ENCODE measurements at places on chromosomes 7 and 10.
A peak's percentile ranks its signal among the peaks of the same experiment; 100 is the strongest.

- DNase-seq, result no peak
Measured at GRCh38 chr7:152145853-152146466, 120.5 kb downstream of the GALNT11 start.

DNA sequence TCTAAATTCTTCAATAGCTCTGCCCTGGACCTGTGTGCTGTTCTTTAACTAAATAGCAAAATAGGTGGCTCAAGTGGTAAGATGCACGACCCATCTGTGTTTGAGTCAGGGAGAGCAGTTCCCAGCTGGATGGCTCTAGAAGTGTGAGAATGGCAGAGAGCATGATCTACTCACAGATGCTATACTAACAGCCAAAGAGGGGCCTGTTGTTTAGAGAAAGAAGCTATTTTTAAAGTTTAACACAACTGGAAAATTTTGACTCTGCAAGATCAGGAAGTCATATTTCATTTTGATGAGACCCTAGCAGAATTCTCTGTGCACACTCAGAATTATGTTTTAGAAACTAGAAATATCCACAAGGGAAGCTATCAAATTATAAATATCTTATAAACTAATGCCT, 87.4 kb upstream of the PIP4K2A start:
- DNase-seq, result no peak

DNA sequence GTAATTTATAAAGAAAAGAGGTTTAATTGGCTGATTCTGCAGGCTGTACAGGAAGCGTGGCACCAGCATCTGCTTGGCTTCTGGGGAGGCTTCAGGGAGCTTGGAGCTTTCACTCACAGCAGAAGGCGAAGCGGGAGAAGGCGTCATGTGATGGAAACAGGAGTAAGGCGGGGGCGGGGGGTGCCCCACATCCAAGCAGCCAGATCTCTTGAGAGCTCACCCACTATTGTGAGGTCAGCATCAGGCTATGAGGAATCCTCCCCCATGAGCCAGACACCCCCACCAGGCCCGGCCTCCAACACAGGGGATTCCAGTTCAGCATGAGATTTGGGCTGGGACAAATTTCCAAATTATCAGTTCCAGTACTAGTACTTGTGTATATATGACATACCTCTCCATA, 46.2 kb downstream of the WDR37 start:
- peak; percentile 40 for DNase-seq

GRCh38 chr7:25677595-25677994, 449.3 kb upstream of the NPVF start:
- DNase-seq, result no peak

GRCh38 chr7:123348690-123349089, 148.9 kb upstream of the SLC13A1 start:
- no peak for DNase-seq

GRCh38 chr10:78672918-78673317, 395.8 kb upstream of the ZMIZ1 start:
- DNase-seq, result no peak

- no peak for DNase-seq
Measured at GRCh38 chr7:41336455-41336952, 366.4 kb downstream of the INHBA start.

DNA sequence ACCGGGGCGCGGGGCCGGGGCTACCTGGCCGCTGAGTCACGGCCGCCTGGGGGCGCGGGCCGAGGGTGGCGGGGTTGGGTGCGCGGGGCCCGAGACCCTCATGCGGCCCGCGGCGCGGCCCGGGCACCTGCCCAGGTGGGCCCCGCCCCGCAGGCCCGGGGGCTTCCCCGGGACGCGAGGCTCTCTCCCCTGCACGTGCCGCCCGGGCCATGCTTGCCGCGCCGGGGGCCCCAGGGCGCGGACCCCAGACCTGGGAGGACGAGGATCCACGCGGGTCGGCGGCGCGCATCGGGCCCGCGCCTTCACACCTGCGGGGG, 402 bp downstream of the MAFK start:
- DNase-seq, result no peak

DNA sequence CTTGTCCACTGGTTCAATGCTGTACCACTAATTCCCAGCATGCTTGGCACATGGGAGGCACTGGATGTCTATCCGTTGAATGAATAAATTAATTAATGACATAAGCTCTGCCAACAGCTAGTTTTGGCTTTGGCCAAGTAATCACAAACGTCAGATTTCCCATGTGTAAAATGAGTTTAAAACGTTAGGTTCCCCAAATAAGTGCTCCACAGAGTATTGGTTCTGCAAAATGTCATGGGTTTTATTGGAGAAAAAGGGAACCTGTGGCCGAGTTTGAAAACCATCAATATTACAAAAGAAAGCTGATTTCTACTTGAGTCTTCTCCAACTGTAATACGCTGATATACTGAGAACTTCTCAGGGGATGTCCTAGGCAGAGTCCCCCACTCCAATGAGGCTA, 23.2 kb downstream of the ELMO1 start:
- DNase-seq, result no peak

DNA sequence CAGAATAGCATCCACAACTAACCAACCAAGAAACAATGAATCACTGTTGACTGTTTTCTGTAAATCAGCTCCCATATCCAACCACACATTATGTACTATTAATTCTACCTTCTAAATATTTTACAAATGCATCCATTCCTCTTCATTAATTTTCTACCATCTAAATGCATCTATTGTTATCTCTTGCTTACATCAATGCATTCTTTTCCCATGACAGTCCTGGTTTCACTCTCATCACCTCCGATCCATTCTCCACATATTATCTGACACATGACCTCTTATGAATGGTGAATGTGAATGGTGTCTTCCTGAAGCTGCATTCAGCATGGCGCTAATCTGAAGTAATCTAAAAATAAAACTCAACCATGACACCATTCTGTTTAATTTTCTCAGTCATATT, 153.8 kb upstream of the CALCR start:
- no peak for DNase-seq

DNA sequence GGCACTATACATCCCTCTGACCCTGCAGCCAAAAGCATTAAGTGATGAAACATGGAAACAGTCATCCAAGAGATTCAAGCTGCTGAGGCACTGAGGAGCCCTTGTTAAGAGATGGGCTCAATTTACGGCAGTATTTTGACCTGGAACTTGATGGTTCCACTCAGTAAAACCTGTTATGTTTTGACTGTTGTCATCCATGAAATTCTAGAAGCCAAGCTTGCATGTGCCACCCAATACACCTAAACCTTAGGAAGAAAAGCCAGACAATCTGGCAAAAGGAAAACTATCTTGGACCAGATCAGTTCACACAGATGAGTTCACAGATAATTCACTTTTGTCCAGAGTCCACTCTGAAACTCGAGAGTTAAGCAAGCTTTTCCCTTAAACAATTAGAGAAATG, 53.2 kb downstream of the ICA1 start:
- no peak for DNase-seq

- no peak for DNase-seq
Measured at GRCh38 chr7:17274551-17275245, 23.8 kb upstream of the AHR start.

DNA sequence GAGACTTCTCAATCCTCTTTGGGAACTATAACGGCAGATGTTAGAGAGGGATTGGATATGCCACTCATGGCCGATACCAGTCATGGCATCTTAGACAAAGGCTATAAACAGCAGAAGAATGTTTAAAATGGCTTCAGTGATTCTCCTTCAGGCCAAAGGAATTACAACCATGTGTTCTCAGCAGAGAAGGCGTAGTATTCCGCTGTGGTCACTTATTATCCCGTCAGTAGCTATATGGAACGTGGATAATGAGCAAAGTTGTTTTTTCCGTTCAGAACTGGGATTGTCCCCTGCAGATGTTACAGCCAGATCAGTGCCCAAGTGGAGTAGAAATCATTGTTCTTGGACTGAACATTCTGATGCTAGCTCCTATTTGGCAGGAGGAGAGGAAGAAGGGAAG, 43.1 kb downstream of the TEX36 start:
- no peak for DNase-seq

Measured in activated T-cell treated with anti-CD3 and anti-CD28 coated beads for 48 hours (primary cell).